Suppressor macrophage treated with lipopolysaccharide for 4 hours (primary cell): ENCODE measurements at places on chromosomes 6 and 20.

DNA sequence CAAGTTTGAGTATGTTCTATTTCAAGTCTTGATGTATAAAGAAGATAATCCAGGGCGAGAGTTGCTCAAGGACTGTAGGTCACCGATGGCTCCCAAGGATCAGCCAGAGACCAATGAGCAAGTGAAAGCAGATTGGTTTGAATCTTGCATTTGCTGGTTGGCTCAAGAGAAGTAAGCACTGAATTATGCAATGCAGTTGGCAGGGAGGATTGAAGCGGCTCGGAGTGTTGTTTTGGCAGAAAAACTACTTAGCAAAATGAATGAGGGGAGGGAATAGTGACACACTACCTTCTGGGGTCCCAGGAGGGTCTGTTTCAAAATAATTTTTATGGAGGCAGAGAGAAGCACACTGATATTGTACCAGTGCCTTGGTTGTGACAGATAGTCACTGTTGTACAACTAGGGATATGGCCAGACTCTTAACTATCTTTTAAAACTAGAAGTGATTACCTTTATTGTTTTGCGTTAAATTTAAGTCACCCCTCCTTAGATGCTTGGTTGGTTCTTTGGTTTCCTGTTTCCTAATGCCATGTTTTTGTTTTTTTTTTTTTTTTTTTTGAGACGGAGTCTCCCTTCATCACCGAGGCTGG is 15.7 kb downstream of the SASH1 start:
- DNase-seq, result peak; percentile 48

DNA sequence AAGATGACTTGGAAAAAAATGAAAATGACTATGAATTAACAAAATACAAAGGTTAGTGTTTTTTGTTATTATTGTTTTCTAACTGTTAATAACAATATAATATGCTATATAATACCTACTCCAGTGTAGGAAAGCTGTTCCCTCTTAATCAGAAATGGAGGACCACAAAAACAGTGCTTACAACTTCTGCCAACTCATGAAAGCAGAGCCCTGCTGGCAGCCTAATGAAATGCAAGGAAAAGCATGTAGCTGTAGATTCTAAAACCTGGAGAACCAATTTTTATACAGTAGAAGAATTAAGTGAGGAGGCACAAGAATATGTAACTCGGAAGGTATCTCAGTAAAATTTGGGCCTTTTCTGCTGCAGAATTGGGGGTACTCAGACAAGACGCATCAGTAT is 29.4 kb downstream of the PHIP start:
- peak; percentile 23 for DNase-seq

- no peak for DNase-seq
Measured at GRCh38 chr6:148261470-148261869, 81.2 kb upstream of the SASH1 start.

DNA sequence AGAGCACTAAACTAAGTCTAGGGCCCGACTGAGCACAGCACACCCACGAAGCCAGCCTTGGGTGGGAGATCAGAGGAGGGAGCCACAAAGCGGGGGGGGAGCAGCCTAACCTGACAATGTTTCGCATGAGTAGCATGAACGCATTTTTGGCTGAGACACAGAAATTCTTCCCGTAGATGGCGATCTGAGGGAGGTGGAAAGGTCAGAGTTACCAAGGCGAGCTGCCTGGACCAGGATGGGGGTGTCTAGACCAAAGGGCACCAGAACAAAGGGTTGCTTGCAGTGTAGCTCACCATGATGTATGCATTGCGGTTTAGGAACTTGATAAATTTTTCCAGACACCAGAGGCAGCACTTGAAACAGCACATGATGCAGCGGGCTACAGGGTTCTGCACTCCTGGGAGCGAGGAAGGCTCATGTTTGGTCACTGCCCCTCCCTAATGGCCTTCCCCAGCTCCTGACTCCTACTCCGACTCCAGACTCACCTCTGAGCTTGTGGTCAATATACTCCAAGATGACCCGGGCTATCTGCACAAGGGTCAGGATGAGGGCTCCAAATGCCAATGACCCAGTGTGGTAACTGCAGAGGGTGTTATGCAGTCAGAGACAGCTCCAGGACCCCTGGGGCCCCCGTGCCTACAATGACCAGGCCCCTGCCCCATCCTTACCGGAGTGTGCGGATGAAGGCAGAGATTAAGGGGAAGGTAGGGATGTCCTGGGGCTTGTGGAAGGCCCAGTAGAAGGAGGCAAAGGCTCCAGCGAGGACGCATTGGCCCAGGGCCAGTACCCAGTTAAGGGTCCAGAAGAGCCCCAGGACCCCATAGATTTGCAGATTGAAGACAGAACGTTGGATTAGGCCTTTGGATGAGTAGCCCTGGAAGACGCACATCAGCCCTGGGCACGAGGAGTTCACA is 2.8 kb upstream of the NEU1 start:
- DNase-seq, result no peak

GRCh38 chr6:81451787-81452186 is 300.7 kb downstream of the TENT5A start:
- no peak for DNase-seq

DNA sequence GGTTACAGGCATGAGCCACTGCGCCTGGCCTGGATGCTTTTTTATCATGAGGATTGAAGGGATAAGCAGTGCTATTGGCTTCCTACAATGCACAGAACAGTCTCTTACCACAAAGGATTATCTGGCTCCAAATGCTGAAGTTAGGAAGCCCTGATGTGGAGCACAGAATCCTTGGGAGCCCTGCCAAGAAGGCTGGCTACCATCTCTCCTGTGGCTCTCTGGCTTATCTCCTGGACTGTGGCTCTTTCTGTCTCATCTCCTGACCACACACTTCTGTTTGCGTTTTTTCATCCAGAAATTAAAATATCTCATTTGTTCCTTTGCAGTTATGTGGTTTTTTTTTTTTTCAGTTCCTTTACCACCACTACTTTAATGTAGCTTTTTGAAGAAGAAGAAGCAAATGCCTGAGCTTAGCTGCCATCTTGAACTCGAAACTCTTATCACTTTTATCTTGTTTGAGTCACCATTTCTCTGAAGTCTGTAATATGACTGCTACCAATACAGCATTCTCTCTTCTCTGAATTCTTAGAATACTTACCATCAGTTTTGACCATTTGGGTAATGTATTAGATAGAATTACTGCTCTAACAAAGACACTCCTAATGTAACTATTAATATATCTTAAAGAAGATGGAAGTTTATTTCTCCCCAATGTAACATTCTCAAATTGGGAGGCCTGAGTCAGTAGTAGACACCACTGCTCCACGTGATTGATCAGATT is 1044.7 kb downstream of the KIF16B start:
- DNase-seq, result no peak

DNA sequence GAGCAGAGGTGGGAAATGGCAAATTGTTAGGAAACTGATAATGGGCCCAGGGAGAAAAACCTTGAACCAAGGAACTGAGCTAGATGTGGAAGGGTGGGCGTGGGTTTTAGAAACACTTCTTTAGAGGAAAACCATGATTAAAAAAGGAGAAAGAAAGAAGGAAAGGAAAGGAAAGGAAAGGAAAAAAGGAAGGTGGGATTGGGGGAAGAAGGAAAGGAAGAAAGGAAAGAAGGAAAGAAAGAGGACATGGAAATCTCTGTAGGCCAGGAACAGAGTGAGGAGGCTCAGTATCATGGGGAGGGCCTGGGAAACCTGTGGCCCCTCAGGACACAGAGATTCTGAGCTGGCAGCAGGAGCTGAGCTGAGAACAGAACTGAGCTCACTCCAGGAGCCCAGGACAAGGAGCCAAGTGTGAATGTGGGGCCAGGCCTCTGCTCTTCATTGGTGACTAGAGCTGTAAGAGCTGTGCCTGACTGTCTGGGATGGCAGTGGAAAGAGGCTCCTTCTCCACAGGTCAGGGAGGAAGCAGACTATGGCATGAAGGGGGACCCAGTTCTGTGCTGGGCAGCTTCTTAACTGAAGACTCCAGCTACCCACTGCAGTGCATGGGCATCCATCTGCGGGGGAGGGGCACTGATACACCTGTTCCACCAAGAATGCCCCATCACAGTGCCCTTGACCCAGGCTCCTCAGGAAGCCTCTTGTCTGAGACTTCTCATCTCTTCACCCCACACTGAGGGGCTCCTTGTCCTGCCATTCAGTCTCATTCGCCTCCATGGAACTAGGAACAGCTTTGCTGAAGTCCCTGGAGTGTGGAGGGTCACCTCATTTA is 116.1 kb upstream of the BACH2 start:
- no peak for DNase-seq

GRCh38 chr6:162058281-162058875 is 669.2 kb downstream of the PRKN start:
- DNase-seq, result no peak

DNA sequence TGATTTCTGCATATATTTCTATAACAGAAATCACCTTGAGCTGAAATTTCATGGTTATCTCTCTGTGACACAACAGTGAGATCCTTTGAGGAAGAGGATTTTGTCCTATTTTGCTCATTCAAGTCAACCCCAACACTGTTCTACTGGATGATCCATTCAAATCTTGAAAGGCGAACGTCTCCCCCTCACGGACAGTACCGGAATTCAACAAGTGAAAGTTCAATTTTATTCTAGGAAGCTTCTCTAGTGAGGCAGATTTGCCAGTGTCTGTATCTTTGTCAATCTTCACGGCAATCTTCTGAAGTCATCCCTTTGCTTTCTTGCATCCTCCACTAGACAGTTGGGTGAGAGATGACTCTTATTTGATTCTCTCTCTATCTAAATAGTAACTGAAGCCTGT is 91.7 kb upstream of the PDE7B start:
- peak; percentile 5 for DNase-seq

- no peak for DNase-seq
Measured at GRCh38 chr6:7916959-7917358, 6.4 kb upstream of the TXNDC5 start.

DNA sequence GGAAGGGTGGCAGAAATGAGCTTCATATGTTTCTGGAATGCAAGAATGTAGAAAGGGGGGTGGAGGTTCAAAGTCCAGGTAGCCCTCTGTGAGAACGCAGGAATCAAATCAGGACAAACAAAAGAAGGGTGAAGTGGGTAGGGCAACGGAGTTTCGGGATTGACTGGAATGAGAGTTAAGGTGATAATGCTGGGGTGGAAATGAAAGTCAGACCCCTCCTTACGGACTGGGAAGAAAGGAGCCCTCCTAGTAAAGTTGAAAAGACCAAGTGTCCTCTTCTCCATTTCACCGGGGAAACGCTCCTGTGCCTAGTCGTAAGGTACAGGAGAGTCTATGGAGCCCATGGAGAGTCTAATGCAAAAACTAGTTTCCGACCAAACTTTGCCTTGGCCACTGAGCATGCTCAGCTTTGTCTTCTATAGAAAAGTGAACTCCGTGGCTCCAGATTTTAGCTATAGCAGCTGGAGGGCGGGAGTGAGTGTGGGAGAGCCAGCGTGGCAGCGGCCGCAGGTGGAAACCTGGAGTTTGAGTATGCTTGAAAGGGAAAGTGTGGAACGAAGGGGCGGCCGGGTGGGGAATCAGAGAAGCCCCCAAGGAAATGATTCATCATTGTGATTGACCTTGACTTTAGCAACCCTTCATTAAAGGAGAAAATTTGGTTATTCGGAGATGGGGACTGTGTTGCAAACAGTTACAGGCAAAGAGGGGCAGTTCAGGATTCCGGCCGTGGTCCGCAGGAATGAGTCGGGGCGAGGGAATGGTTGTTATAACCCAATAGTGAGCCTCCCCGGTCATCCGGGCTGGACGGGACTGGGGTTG is 1.3 kb upstream of the LRRC1 start:
- DNase-seq, result peak; percentile 12

DNA sequence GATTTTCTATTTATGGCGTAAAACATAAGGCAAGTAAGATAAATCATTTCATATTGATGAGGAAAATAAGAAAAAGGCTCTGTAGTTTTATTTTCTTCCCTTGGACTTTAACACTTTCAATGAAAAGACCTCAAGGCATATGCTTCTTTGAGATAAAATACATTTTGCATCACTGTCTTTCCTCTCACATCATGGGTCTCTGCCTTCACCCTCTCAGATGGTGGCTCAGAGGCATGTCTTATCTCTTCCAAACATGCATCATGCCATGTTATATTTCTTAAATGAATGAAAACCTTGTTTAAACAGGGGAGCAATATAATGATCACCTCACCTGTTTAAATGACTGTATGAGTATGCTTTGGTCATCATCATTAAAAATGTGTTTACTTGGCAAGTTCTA is 59.3 kb downstream of the PRL start:
- no peak for DNase-seq

GRCh38 chr20:59577809-59578435 is 26.4 kb upstream of the PHACTR3 start:
- DNase-seq, result no peak

GRCh38 chr6:48183811-48184605 is 73.0 kb upstream of the PTCHD4 start:
- no peak for DNase-seq

GRCh38 chr20:34896086-34896621 is 19.7 kb downstream of the ACSS2 start:
- no peak for DNase-seq

- no peak for DNase-seq
Measured at GRCh38 chr6:108632441-108632840, 71.7 kb downstream of the FOXO3 start.

GRCh38 chr6:111776236-111777221 is 96.7 kb downstream of the FYN start:
- no peak for DNase-seq

DNA sequence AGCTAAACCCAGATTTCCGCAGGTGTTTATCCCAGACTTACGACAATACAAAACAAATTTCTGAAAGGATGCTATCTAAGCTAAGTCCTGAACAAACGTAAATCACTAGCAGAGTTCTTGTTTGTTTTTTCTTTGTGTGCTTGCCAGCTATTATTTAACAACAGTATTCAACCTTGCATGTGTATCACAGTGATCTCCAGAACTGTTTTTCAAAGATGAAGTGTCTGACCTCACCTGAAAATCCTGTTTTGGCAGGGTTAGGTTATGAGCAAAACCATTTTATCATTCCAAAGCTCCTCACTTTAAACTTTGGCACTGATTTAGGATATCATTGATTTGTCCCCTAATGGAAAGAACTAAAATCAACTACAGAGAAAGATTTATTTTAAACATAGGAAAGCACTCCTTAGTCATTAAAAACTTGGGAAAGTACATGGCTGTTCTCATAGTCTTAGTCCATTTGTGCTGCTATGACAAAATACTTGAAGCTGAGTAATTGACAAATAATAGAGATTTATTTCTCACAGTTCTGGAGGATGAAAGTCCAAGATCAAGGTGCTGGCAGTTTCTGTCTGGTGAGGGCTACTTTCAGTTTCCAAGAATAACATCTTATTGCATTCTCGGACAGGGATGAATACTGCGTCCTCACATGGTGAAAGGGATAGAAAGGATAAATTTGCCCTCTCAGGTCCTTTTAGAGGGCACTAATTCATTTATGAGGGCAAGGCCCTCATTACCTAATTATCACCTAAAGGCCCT is 20.8 kb upstream of the BMP5 start:
- DNase-seq, result no peak

GRCh38 chr20:62418709-62419487 is 8.4 kb downstream of the RBBP8NL start:
- no peak for DNase-seq

- DNase-seq, result no peak
Measured at GRCh38 chr6:20312606-20313005, 89.1 kb upstream of the E2F3 start.
